Stimulated activated CD4-positive, alpha-beta T cell treated with anti-CD3 and anti-CD28 coated beads, TNF-alpha, amount 100 ng/mL, for 48 hours (primary cell): ENCODE measurements at places on chromosomes 11 and 22.

GRCh38 chr11:45755281-45755859 lies 49.6 kb upstream of the SLC35C1 start:
- DNase-seq, result no peak

DNA sequence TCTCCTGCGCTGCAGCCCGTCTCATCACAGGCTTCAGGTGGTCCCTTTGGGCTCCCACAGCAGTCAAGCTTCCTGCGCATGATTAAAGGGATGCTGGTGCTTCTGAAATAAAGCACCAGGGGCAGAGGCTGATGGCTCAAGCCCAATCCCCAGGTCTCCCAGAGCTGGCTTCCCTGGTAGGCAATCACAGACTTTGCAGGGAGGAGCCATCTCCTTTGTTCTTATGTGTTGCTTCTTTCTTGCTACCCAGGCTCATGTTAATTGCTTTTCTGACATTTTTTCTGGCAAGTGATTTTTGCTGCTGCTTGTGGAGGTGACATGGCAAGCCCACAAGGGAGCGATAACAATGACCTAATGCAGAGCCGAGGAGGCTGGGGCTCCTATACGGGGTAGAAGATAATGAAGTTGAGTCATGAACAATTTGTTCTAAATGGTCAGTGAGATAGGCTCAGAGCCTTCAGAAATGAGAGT lies 25.2 kb upstream of the PLET1 start:
- DNase-seq, result no peak

- no peak for DNase-seq
Measured at GRCh38 chr11:30956751-30957150, 370.6 kb upstream of the MPPED2 start.

DNA sequence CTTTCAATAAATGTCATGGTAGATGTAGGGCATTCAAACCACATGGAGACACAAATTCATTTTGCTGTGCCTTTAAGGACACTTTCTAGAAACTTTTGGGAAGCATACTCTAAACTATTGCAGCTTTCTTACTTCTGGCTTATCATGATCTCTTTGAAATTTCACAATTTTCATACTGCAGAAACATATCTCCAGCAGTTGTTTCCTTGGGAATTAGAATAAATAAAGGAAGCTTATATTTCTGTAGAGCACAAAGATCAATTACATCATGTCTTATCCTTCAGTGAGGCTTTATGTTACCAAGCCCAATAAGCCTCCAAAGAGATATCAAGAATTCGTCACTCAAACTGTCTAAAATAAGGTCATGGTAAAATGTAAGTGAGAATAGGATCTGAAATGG lies 74.5 kb upstream of the RAB38 start:
- no peak for DNase-seq

DNA sequence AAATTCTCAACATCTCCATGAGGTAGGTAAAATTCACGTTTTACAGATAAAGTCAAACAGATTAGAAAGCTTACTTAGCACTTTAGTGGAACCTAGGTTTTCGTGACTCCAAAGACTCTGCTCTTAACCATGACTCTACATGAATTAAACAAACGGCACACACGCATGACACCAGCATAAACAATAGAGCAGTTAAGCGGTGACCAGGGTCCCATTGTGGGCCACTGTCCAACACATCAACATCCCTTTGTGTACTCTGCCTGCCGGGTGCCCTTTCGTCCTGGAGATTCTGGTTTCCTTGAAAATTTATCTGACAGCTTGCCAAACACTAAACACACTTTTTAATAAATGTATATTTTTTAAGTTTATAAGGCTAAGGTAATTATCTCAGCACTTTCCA lies 941.7 kb downstream of the OPCML start:
- no peak for DNase-seq

DNA sequence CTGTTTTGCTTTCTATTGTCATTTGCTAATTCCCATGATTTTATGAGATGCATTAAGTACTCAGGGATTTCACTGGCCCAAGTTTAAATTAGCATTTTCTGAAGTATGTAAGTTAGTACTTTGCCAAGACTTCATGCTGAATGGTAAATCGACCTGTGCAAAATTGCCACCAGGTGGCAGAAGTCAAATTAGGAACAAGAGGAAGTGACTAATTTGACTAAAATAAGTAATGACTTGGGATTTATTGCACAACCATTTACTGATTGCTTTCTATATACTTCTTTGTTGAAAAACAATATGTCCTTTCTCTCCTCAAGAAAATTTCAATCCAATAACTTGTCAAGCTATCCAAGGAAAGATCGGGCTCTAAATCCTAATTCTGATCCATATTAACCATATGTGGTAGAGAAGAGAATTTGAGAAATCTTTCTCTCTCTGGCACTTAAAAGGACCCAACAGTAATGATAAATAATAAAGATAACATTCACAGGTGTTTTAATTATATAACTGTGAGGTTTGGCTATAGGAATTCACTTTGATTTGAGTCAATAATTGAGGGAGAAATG lies 253.7 kb upstream of the CHORDC1 start:
- DNase-seq, result peak; percentile 4

GRCh38 chr22:30861131-30861530 lies 107.4 kb downstream of the MORC2 start:
- DNase-seq, result no peak

GRCh38 chr11:57941875-57942274 lies 81.8 kb upstream of the OR9Q1 start:
- DNase-seq, result no peak

DNA sequence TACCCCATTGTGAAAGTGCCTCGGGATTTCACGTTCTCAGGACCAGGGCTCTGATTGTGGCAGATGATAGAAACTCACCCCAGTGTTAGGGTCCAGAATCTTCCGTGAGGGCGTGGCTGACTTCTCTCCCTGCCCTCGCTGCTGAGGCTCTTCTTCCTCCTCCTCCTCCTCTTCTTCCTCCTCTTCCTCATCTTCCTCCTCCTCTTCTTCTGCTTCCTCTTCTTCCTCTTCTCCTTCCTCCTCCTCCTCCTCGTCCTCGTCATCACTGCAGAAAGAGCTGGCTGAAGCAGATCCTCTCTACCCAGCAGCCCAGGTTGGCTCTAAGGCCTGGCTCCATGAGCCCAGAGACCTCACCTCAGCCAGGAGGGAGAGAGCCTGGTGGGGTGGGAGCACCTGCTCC lies 13.5 kb upstream of the CHADL start:
- no peak for DNase-seq

GRCh38 chr11:132872211-132872610 lies 660.1 kb downstream of the OPCML start:
- no peak for DNase-seq

DNA sequence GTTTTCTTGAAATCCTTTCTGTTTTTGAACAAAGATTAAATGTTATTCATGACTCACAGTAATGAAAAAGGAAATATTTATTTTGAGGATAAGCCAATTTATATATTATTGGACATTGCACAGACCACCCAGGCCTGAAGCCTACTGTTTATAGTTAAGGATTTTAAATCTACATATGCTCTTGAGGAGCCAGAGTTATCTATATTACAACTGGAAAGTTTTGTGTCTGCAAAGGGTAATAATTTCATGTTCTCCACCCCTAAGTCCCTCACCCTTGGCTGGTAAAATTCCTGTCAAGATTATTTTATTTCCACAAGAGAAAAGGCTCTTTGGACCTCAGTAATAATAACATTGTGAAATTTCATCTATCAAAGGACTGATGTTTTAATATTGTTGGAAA lies 228.2 kb downstream of the TMEM135 start:
- DNase-seq, result no peak

DNA sequence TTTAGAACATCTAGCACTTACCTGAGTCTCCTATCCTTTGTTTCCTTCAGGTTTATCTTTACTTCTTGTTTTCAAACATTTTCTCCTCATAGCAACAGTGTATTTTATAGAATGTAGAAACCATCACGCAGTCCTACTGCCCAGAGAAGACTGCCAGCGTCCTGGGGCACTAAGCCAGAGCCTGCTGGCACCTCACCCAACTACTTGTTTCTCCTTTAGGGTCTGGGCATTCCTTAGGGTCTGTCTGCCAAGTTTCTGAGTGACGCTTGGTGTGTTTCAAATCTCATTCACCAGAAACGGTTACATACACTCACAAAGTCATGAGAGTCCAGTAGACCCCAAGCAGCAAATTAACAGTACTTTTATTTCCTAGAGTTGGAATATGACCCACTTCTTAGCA lies 49.6 kb upstream of the SLC25A1 start:
- no peak for DNase-seq

DNA sequence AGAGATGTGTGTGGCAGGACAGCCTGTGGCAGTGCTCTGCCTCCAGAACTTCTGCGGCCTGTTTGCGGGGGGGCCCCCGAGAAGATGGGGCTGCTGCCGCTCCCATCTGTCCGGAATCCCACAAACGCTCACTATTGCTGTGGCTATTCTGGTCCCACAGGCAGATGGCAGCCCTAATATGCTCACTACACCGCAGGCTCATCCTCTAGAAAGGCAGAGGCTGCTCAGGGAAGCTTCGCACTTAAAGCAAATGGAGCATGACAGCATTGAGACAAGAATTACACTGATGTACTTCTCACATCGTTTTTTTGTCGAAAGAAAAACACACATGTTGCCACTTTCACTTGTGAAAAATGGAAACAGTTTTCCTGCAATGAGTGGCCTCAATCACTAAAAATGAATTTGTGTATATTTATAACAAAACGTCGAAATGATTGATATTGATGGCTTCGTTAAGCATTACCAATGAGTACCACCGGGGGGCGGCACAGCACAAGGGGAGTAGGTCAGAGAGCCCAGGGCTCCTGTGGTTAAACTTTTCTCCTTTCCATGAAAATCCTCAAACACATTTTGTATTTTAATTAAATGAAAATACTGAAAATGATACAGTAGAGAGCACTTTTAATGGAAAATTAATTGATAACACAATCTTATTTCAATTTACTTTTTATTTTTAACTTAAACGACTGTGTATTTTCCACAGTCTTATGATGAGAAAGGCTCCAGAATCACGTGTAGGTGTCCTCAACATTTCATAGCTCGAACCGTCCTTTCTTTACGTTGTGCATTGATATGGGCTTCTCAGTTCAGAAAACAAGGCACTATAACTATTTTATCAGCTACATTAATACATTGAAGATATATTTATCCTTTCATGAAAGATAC lies 69.1 kb downstream of the CTTN start:
- DNase-seq, result peak; percentile 53

- DNase-seq, result no peak
Measured at GRCh38 chr11:16587670-16588069, 150.8 kb upstream of the C11orf58 start.

GRCh38 chr11:26936109-26936508 lies 57.8 kb upstream of the FIBIN start:
- DNase-seq, result no peak

- DNase-seq, result no peak
Measured at GRCh38 chr11:94790197-94790596, 22.0 kb downstream of the AMOTL1 start.

- DNase-seq, result no peak
Measured at GRCh38 chr11:106621484-106621883, 396.8 kb downstream of the GUCY1A2 start.

DNA sequence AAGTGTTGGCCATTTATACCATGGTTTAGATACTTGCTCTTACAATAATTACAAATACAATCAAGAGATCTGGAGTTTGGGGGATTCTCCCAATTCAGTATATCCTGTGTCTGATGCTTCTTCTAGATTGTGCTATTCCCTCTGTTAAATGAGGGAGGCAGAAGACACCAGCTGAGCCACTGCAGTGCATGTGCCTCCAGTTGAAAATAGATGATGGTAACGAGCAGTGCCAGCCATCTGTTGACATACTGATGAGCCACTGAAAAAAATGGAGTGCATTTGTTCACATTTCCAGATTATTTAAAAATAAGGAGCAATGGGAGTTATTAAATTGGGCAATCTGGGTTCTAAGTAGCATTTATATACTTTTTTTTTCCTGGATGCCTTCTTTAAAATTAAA lies 1428.0 kb upstream of the TENM4 start:
- no peak for DNase-seq

DNA sequence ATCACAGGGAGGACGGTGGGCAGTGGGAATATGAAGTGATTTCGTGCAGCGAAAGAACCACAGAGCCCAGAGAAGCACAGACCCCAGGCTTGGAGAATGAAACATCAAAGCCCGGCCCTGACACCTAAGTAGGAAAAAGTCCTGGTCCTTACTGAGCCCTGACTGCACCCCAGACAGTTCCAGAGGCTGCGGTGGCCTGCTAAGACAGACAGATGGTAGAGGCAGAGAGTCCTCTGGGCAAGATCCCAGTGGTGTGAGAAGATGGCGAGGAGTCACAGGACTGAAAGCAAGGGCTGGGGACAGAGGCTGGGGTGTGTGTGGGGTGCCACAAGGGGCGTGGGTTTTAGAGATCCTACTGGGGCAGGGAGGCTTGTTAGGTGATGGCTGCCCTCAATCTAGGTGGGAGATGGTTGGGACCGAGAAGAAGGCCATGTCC lies 3.7 kb downstream of the CBX6 start:
- no peak for DNase-seq

DNA sequence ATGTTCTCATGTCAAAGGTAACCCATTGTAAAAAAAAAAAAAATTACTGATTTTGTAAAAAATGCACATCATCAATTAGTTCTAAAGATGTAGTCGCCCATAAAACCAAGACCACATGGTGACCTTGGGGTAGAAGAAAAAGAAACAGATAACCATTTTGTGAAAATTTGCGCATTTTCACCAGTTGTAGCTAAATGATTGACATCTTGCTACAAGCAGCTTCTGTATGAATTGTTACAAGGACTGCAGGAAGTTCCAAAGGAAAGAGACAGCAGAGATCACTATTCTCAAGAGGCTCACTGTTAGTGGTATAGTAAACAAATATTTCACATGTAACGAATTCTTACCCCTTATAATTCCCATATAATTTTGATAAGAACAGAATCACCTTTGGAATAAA lies 48.7 kb downstream of the MAML2 start:
- DNase-seq, result no peak

GRCh38 chr11:1598816-1599215 lies 722 bp upstream of the KRTAP5-2 start:
- no peak for DNase-seq

GRCh38 chr11:34997952-34998528 lies 81.6 kb downstream of the PDHX start:
- no peak for DNase-seq

GRCh38 chr22:34709641-34710040 lies 356.3 kb upstream of the ISX start:
- no peak for DNase-seq

DNA sequence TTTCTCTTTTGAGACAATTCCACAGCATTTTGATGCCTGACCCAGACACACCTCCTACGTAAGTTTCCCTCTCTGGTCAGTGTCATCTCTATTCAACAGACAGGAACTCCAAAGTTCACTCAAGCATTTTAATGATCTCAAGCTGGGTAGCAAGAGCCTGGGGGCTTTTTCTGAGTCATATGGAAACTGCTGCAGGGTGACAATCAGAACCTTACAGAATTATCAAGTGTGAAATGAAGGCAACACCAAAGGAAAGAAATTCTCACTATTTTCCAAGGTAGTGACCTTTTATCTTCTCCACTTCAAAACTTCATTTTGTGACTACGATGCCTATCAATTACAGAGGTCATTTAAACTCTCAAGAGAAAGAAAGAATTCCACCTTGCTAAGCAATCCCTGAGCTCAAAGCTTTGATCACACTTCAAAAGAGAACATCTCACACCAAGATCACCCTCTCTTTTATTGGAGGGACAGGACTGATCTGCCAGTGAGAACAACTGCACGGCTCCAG lies 229.0 kb upstream of the ZC3H12C start:
- DNase-seq, result no peak
